NCI-H748 treated with DMSO at 0.1 percent for 48 hours (cell line): ENCODE measurements at places on chromosomes 3 and 15.

GRCh38 chr3:138511945-138512344, 77.5 kb downstream of the ESYT3 start:
- no peak for DNase-seq

- no peak for DNase-seq
These were observed 13.8 kb downstream of the VPS18 start for GRCh38 chr15:40908095-40908494.

DNA sequence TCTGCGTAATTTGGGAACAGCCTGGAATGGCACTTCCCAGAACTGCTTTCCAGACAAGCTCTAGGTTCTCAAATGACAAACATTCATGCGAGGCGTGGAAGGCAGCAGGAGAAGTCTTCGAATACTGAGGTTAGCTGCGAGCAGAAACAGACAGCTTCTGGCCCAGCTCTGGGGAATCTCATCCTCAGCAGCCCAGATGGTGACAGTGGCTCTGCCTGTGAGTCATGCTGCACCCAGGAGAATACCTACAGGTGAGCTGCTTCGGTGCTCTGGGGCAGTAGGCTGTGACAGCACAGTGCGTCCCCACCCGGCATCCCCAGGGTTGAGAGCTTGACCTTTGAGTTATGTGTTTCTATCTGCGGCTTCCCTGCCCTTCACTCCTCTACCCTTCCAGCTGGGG, 258.6 kb downstream of the KLF13 start:
- no peak for DNase-seq

GRCh38 chr3:119340014-119340413, 45.8 kb downstream of the ARHGAP31 start:
- DNase-seq = no peak

DNA sequence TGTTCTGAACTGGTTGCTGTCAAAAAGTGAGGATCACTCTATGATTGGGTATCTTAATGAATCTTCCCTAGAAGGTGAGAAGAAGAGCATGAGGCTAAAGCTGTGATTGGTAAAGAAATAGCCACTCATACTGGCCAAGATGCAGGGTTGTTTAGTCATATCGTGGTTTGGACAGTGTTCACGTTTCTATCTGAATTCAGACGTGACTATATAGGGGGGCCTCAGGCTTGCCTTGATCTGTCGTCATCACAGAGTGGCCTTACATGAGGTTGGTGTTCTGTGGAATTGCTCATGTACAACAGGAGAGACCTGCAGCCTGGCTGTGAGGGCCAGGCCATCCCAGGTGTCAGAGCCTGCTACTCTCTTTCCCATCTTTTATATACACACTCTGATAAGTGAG, 12.4 kb downstream of the RTP2 start:
- DNase-seq = no peak
